ENCODE measurements at places on chromosomes 16 and 17.

DNA sequence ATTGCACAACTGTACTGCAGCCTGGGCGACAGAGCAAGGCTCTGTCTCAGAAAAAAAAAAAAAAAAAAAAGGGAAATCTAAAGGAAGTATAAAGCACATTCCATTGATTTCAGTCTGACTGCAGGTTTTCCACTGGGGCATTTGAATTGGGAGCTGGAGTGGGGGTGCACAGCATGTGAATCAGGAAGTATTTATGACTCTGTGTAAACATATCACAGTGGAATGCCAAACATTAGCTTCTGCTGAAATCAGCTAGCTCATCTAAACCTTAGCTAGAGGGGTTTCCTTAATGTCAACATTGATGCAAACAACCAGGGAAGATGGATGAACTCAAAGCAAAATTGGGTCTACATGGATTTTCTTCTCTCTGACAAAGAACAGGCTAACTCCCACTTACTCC is 641.0 kb upstream of the EEF2KMT start:
- no peak for DNase-seq

DNA sequence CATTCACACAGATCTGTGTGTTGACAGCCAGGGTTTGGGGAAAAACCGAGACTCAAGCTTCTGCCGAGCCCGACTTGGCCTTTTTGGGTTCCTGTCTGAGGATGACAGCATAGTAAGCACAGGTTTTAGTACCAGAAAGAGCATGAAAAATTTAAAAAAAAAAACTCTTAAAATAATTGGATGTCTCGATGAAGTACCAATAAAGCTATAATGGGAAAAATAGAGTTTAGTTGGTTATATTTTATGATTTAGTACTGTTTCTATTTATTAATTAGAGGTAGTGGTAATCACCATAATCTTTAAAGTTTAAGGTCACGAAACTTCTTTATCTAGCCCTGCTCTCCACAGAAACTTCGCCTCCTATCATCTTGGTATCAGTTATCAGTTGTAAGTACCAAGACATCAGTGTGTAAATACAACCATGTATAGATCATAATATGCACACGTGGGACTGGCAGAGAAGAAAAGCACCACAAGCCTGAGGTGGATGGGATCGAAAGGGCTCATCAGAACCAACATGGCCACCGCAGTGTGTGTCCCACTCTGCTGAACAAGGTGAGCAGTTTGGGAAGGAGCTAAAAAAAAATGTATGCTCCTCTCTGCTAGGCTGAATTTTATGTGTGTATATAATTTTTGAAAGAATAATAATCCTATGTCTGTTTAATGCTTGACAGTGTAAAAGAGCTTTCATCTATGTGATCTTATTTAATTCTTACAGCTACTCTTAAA is 14.4 kb upstream of the EEF2K start:
- no peak for DNase-seq

- no peak for DNase-seq
These were observed 12.8 kb downstream of the CDH16 start for GRCh38 chr16:66905633-66906539.

- no peak for DNase-seq
These were observed 300.2 kb downstream of the IRF8 start for GRCh38 chr16:86199182-86199581.

- DNase-seq, result no peak
These were observed 908 bp downstream of the FKBP10 start for GRCh38 chr17:41813699-41814124.

GRCh38 chr16:13885700-13886099 is 34.3 kb upstream of the ERCC4 start:
- no peak for DNase-seq

DNA sequence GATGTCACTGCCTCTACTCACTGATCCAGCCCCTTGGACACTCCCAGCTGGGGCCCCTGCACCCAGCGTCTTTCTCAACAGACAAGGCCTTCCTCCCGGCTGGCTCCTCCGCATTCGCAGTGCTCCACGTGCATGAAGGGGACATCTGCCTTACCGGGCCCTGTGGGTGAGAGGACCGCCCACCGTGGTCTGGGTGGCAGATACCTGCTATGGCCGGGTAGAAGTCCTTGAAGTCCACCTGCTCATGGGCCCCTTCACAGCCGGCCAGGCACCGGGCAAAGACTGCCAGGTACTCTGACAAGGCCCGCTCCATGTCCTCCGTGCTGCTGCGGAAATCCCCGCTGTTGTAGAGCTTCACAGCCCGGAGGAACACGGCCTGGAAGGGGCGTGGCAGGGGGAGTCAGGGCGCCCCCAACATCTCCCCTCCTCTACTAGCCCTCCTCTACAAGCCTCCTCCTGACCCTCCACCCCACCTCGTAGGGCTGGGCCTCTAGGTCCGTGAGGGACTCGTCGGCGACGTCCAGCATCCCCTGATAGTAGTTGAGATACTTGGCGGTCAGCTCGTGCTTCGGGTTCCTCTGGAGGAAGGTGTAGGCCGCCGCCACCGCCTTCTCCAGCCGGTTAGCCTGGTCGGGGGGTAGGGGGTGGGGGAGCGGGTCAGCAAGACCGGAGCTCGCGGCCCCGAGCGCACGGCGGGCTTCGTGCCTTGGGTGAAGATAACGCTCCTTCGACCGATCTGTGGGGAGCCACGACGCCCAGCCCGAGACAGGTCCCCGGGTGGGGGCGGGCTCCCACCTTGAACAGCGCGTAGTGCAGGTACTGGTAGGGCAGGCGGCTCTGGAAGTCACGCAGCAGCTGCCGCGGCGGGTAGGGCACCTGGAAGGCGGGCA is 845 bp downstream of the P3H4 start:
- no peak for DNase-seq

DNA sequence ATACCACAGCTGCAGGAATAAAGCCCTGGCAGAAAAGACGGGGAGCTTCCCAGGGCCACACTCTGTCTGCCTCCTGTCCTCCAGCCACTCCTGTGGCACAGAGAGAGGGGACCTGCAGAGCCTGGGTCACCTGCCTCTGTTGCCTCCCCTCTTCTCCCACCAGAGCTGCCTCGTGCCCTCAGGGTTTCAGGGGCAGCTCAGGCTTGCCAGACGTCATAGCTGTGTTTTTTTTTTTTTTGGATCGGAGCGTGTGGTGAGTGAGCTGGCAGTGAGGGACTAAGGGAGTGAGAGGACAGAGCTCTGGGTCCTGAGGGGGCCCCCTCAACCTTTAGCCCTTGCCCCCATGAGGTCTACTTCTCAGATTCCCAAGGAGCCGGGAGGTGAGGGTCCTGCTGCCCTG is 2.1 kb downstream of the PIK3R6 start:
- no peak for DNase-seq

DNA sequence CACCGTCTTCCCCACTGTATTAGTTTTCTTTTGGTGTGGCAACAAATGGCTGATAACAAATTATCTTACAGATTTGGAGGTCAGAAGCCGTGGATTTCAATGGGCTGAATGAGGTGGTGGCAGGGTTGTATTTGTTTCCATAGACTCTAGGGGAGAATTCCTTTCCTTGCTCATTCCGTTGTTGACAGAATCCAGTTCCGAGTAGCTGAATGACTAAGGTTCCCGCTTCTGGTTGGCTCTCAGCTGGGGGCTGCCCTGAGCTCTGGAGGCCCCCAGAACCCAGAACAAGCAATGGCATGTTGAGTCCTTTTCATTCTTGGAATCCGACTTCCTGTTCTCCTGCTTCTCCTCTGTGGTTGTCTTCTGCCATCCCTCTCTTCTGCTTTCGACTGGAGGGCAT is 280.4 kb downstream of the SNX29 start:
- no peak for DNase-seq

DNA sequence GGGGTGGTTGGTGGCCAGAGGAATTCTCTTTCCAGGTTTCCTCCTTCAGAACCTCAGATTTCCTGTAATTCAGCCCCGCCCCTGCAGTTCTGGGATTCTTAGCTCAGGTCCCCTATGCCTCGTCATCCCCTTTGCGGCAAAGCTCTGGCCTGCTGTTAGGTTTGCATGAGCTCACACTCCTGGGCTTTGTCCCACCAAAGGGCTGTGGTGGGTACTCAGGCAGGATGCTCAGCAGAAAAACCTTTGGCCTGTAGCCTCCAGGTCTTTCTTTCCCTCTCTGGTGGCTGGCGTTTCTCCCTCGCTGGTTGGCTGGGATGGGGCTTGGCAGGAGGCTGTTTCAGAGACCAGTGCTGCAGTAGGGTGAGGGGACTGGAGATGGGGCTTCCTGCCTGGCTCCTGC is 9.6 kb upstream of the PLEKHG4 start:
- no peak for DNase-seq

GRCh38 chr17:44587339-44587738 is 30.1 kb downstream of the FZD2 start:
- no peak for DNase-seq

- DNase-seq, result no peak
These were observed 26.7 kb downstream of the TRIM25 start for GRCh38 chr17:56887105-56887504.

- no peak for DNase-seq
These were observed 36.1 kb downstream of the SNX11 start for GRCh38 chr17:48143629-48144028.

GRCh38 chr17:78343187-78343542 is 16.7 kb downstream of the SOCS3 start:
- no peak for DNase-seq

DNA sequence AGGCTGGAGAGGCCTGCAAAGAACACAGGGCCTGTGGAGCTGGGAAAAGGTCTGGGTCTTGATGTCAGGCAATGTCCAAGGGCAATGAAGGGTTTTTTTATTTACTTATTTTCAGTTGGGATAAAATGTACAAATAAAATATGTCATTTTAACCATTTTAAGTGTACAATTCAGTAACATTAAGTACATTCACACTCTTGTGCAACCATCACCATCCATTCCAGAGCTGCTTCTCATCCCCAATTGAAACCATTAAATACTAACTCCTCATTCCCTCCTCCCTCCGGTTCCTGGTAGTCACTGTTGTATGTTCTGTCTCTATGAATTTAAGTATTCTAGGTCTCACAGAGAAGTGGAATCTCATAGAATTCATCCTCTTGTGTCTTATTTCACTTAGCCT is 444.7 kb downstream of the HS3ST3B1 start:
- no peak for DNase-seq

- no peak for DNase-seq
These were observed 45.9 kb upstream of the HS3ST3A1 start for GRCh38 chr17:13647543-13648021.

DNA sequence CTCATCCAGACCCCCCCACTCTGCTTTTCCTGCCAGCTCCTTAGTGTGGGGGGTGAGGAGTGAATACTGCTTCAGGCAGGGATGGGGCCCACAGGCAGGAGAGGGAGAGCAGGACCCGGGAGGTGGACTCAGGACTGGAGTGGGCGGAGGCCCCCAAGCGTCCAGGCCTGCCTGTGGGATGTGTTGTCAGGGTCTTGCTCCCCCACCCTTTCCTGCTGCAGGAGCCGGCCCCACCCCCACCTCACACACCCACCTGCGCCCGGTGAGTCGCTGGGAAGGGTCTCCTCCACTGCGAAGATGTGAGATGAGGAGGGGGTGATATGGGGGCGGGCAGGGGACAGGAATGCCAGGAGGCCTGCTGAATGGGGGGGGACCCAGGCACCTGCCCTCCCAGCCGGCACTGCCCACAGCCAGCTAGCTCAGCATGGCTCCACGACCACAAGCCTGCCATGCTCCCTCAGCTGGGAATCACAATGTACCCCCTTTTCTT is 1.1 kb downstream of the FAM171A2 start:
- DNase-seq, result no peak

DNA sequence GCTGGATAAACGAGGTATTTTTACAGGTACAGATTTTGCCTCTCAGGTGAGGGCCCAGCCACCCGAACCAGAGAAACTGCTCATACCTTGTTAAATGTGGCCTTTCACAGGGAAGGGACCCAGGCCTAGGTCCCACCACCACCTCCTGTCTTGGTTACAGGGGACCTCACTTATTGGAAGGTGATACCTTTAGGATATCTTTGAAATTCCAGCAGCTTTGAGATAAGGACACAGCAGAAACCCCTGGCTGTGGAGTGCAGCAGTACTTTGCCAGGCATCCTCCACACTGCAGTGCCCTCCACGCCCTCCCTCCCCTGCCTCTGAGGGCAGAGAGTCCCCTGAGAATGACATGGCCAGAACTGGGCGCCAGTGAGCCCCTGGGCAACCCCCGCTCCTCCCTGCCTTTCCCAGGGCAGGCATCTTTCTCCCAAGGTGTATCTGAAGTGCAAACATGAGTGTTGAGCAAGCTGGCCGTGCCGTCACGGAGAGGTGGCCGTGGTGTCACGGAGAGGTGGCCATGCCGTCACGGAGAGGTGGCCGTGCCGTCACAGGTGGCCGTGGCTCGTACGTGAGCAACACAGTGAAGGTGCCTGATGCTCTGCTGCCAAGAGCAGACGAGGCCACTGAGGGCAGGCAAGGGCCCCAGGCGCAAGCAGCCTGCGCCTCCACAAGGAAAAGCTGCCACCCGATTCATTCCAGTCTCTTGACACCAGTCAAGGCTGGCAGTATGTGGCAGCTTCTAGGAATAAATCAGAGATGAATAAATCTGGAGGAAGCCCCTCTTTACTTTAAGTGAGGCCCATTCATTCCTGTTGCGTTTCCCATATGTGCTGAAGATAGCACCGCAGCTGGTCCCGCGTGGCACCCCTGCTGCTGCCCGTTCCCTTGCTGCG is 134.5 kb upstream of the CHMP6 start:
- no peak for DNase-seq

GRCh38 chr17:66692421-66692690 is 142.6 kb upstream of the CACNG5 start:
- DNase-seq, result no peak

DNA sequence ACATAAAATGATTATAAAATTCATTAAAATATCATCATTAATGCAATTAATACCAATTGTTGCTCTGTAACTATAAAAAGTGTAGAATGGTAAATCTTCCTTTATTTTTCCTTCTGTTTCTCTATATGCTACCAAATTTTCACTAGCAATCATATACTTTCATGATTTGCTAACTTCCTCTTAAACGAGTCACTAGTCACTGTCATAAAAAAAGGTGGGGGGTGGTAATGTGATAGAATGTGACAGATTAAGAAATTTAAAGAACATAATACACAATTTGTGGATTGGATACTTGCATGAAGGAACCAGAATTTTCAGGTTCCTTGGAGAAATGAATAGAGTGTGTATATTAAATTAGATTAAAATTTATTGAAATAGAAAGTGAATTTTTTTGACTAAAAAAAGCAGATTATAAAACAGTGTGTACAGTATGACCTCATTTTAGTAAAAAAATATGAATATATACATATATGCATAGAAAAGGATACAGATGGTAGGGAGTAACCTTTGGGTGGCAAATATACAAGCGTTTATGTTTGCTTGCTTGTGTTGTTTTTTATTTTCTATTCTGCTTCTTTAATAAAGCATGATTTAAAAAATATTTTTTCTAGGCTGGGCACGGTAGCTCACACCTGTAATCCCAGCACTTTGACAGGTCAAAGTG is 56.7 kb upstream of the C17orf78 start:
- no peak for DNase-seq

DNA sequence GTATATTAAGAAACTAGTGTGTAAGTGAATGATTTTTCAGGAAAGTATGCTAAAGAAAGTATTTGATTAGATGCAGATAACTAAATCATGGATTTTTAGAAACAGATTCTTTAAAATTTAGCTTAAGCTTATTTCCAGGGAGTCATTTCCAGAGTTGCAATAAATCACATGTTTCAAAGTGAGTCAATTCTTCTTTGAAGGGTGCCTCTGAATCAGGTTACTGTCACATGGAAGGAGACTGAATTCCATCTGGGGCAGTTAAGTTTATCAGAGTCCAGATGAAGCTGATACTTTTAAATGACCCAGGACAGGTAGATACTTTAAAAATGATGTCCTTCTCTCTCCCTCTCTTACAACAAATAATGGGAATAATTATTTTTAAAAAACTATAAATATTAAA is 5.0 kb downstream of the MFSD11 start:
- DNase-seq, result no peak
